ENCODE measurements at places on chromosomes 4 and X.

DNA sequence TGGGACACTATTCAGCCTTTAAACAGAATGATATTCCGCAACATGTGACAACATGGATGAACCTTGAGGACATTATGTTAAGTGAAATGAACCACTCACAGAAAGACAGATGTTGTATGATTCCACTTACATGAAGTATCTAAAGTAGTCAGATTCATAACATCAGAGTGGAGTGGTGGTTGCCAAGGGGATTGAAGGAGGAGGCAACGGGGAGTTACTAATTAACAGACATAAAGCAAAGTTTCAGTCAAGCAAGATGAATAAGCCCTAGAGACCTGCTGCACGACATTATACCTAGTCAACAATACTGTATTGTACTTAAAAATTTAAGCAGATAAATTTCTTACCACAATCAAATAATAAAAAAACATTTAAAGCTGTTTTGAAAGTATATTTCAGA is 105.0 kb upstream of the NR0B1 start:
- no peak for DNase-seq
- H3K4me1 ChIP-seq: no peaks in the 10 kb centered on the region
- no peak overlapping the region for H3K4me3 ChIP-seq
- H3K36me3 ChIP-seq: no peaks in the 10 kb centered on the region

DNA sequence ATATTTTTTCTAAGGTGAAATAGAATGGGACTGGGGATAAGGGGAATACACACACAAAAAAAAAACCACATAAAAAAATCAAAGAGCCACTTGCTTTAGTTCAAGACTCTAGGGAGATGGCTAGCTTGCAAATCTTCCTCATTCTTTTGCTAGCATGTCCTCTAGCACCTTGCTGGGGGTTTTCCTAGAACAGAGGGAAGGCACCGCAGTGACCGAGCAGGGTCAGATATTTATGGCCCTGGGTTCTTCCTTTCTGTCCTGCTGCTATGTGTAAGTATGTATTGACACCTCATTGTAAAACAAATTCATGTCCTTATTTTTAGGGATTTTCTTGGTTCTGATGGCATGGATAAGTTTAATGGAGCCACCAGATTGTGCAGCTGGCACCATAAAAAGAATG is 81.2 kb downstream of the SHISA3 start:
- no peak overlapping the region for H3K27ac ChIP-seq
- H3K27me3 ChIP-seq: no peaks in the 10 kb centered on the region
- no peaks in the 10 kb centered on the region for H3K4me1 ChIP-seq
- no peak overlapping the region for H3K4me3 ChIP-seq
- DNase-seq: no peak

DNA sequence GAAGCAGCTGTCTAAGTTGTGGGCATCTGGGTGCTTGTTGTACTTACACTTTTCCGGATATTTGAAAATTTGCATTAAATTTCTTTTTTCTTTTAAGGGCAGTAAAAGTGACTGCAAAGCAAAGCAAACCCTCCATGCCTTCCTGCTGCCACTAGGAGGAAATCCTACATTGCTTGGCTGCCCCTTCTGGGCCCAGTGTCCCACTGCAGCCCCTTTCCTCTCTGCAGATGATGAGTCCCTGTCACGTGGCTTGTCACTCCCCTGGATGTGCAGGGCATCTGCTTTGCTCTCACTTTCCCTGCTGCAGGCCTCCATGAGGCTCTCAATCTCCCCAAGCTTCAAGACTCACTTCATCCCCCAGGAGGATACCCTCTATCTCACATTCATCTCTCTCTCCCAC is 12.7 kb downstream of the TSR2 start:
- no peaks in the 10 kb centered on the region for H3K36me3 ChIP-seq
- H3K4me3 ChIP-seq: no peak overlapping the region

DNA sequence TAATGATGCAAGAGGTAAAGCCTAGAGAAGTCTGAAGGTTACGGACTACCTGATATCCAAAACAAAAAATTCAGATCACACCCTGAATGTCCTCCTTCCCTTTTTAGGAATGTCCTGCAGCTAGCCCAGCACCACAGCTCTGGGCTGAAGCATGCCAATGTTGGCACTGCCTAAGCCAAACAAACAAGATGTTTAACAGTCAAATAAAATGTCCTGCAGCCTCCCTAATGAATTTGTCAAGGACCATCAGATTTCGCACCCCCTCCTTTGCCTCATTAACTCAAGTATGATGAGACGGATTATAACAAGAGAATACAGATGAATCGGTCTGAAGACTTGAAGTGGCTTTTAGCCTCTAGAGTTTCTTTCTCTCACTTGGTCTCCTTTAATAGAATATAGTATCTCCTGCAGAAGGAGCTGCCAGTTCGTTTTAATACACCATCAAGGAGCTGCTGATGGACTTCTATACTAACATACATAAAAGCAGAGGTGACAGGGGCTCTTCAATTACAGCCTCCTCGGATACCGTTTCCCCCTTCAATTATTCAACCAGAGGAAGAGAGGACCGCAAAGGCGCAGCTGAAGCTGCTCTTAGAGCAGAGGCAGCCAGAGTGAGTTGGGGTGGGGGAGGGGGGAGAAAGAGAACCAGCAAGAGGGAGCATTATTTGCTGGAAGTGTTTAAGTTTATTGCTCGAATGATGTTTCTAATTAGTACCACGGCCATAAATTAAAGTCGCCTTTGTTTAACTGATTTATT is 3.0 kb upstream of the MAB21L2 start:
- no peak for DNase-seq
- no peak overlapping the region for H3K4me3 ChIP-seq
- no peaks in the 10 kb centered on the region for H3K27me3 ChIP-seq

- H3K4me1 ChIP-seq: no peaks in the 10 kb centered on the region
- no peak overlapping the region for H3K4me3 ChIP-seq
- DNase-seq: no peak
- no peak overlapping the region for H3K27ac ChIP-seq
- no peaks in the 10 kb centered on the region for H3K36me3 ChIP-seq
Measured at GRCh38 chr4:51851090-51851936, 8.4 kb downstream of the DCUN1D4 start.

GRCh38 chrX:71128915-71129765 is 10.7 kb downstream of the MED12 start:
- peak; percentile 62 for DNase-seq
- H3K4me3 ChIP-seq: no peak overlapping the region
- H3K36me3 ChIP-seq: peaks cover 69% of the 10 kb centered on the region
- no peaks in the 10 kb centered on the region for H3K27me3 ChIP-seq

DNA sequence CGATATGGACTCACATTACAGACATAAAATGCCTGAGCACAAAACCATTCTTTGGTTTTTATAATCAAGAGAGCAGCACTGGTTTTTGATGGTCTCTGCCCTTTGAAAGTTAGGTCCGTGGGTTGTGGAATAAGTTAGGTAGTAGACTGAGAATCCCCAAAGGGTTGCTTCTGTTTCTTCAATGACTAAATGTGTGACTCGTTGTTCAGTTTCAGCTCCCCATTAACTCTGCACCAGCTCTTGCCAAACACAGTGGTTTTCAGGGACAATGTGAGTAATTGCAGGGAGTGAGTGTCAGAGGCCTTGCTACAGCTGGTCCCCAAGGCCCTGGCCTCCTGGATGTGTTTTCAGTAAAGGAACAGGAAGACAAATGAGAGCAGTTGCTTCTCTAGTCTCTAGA is 24.8 kb downstream of the SMIM20 start:
- H3K4me1 ChIP-seq: no peaks in the 10 kb centered on the region
- H3K27ac ChIP-seq: no peak overlapping the region
- H3K4me3 ChIP-seq: no peak overlapping the region

- no peaks in the 10 kb centered on the region for H3K36me3 ChIP-seq
- DNase-seq: no peak
- H3K27ac ChIP-seq: no peak overlapping the region
- H3K4me3 ChIP-seq: no peak overlapping the region
- H3K4me1 ChIP-seq: no peaks in the 10 kb centered on the region
Measured at GRCh38 chr4:39987485-39987884, 9.8 kb upstream of the PDS5A start.

- H3K27me3 ChIP-seq: no peaks in the 10 kb centered on the region
- DNase-seq: no peak
- no peak overlapping the region for H3K27ac ChIP-seq
- no peaks in the 10 kb centered on the region for H3K36me3 ChIP-seq
Measured at GRCh38 chrX:71253253-71254091, 468 bp downstream of the ZMYM3 start.

DNA sequence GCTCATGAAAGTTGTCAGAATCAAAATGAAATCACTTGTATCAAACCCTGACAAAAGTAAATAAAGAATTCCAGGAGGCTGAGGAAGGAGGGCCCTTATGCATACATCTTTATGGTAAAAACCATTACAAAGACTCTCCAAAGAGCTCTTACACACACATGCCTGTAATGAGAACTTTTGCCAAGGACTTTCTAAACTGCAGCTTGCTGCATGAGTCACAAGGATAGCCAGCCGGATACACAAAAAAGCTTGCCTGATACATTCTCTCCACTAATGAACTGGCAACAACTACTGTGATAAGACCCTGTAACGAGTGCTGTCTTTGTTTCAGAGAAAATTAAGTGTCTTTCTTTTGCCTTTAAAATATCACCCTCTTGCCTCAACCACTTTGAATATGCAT is 618.1 kb downstream of the PPP4R3C start:
- no peaks in the 10 kb centered on the region for H3K27me3 ChIP-seq
- no peak overlapping the region for H3K27ac ChIP-seq
- DNase-seq: no peak

DNA sequence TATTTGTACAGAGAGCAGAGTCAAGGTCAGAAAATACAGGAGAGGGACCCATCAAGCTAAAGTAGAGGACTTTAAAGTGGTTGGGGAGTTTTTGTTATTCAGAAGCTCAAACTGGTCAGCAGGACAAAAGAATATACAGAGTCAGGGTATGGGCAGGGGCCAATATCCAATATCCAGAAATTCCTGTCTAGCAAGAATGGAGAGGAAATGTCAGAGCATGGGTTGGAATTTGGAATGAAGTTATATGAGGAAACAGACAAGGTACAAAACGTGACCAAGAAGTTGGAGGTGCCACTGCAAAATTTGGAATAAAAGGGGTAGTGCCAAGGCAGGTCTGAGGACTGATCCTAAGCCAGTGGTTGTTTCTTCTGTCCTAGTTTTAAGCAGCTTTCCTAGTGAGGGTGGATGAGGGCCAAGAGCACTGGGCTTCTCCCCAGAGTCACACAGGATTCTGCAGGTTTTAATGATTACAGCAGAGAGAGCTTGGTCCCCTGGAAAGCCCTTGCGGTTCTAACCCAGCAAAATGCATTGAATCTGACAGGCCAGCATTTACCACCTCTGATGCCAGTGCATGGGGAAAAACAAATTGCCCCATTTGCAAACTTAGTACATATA is 304.7 kb upstream of the FTHL17 start:
- no peak overlapping the region for H3K27ac ChIP-seq
- H3K4me3 ChIP-seq: no peak overlapping the region
- H3K36me3 ChIP-seq: no peaks in the 10 kb centered on the region
- H3K27me3 ChIP-seq: no peaks in the 10 kb centered on the region

DNA sequence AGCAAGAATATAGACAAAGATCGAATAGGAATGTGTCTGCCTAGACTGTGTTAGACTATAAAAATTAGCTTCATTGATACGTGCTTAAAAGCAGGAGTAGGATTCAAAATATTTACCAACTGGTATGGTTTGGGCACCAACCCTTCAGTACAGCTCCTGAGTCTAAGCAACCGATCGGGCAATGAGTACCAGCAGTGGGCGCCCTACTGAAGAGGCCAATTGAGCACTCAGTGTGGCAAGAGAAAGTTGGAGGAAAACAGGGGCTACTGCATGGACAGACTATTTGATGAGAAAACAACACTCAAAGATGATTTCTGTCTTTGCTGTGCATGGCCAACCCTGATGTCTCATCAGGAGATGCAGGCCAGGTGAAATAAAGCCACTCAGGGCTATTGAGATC is 176.0 kb upstream of the NWD2 start:
- H3K4me3 ChIP-seq: no peak overlapping the region
- no peaks in the 10 kb centered on the region for H3K36me3 ChIP-seq
- no peak for DNase-seq
- no peaks in the 10 kb centered on the region for H3K27me3 ChIP-seq
- no peaks in the 10 kb centered on the region for H3K4me1 ChIP-seq

DNA sequence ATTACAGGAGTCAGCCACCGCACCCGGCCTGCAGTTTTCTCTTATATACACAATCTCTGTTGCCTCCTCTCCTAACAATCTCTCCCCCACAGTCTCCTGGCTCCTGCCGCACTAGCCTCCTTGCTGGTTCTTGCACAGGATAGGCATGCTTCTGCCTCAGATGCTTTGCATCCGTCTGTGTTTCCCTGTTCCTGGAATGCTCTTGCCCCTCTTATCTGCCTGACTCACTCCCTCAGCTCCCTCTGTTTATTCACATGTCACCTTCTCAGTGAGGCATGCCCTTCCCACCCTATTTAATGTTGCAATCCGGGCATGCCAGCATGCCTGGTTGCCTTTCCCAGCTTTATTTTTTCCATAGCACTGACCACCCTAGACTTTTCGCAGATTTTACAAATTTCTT is 161.9 kb downstream of the PHF8 start:
- no peaks in the 10 kb centered on the region for H3K27me3 ChIP-seq
- H3K4me3 ChIP-seq: no peak overlapping the region
- no peak overlapping the region for H3K27ac ChIP-seq
- no peak for DNase-seq
- no peaks in the 10 kb centered on the region for H3K36me3 ChIP-seq

GRCh38 chr4:163070023-163070422 is 96.7 kb downstream of the NAF1 start:
- H3K36me3 ChIP-seq: no peaks in the 10 kb centered on the region
- DNase-seq: no peak
- no peaks in the 10 kb centered on the region for H3K27me3 ChIP-seq
- no peak overlapping the region for H3K4me3 ChIP-seq
- H3K27ac ChIP-seq: no peak overlapping the region
- H3K4me1 ChIP-seq: no peaks in the 10 kb centered on the region

GRCh38 chr4:29948858-29949257 is 771.3 kb upstream of the PCDH7 start:
- H3K4me3 ChIP-seq: no peak overlapping the region
- DNase-seq: no peak
- H3K27me3 ChIP-seq: no peaks in the 10 kb centered on the region

GRCh38 chr4:23934915-23935314 is 45.1 kb upstream of the PPARGC1A start:
- H3K4me1 ChIP-seq: no peaks in the 10 kb centered on the region
- no peaks in the 10 kb centered on the region for H3K36me3 ChIP-seq
- no peak for DNase-seq
- no peak overlapping the region for H3K4me3 ChIP-seq
- H3K27ac ChIP-seq: no peak overlapping the region
- H3K27me3 ChIP-seq: no peaks in the 10 kb centered on the region
